RWPE1 (cell line): ENCODE measurements at places on chromosomes 6 and 20.

GRCh38 chr6:138520463-138520862, 21.2 kb upstream of the NHSL1 start:
- peak; percentile 13 for DNase-seq

- peak; percentile 89 for DNase-seq
Measured at GRCh38 chr6:72787391-72788031, 165.6 kb downstream of the KCNQ5 start.

- no peak for DNase-seq
Measured at GRCh38 chr6:163985710-163986109, 571.2 kb downstream of the QKI start.

GRCh38 chr6:83055366-83055964, 10.2 kb downstream of the UBE3D start:
- DNase-seq, result peak; percentile 80

- DNase-seq, result peak; percentile 77
Measured at GRCh38 chr6:159594750-159595117, 98.3 kb downstream of the SOD2 start.

- DNase-seq, result no peak
Measured at GRCh38 chr20:51535674-51536073, 6.8 kb downstream of the NFATC2 start.

- no peak for DNase-seq
Measured at GRCh38 chr6:148907573-148907972, 160.7 kb downstream of the UST start.

DNA sequence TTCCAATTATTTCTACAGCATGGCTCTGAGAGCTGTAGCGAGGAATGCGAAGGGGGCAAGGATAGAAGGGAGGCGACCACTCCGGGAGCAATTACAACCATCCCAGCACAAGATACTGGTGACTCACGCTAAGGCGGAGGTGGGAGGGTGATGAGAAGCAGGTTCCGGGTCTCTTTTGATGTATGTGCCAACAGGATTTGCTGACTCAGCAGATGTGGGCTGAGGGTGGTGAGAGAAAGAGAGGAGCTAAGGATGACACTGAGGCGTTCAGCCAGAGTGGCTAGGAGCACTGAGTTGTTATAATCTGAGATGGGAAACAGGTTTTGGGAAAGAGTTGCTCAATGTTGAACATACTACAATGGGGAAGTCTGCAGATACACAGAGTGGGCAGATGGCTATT, 9.3 kb upstream of the TXNDC5 start:
- DNase-seq, result peak; percentile 86

GRCh38 chr6:98840996-98841513, 6.7 kb downstream of the POU3F2 start:
- DNase-seq, result no peak

DNA sequence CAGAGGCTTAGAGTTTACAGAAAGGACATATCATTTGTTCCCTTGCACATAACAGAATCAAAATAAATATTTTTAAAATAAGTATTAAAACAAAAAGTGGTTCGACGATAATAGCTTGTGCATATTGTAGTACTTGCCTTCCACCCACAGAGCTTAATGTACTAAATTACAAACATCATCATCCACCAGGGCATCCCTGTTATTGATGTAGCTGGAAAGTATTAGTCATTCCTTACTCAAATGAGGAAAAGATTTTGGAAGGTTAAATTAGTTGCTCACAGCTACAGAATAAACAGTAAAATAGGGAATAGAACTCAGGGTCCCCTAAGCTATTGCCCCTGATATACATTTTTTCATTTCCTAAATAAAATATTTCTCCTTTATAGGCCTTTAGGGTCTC, 150.3 kb downstream of the PTPRK start:
- DNase-seq, result peak; percentile 11

DNA sequence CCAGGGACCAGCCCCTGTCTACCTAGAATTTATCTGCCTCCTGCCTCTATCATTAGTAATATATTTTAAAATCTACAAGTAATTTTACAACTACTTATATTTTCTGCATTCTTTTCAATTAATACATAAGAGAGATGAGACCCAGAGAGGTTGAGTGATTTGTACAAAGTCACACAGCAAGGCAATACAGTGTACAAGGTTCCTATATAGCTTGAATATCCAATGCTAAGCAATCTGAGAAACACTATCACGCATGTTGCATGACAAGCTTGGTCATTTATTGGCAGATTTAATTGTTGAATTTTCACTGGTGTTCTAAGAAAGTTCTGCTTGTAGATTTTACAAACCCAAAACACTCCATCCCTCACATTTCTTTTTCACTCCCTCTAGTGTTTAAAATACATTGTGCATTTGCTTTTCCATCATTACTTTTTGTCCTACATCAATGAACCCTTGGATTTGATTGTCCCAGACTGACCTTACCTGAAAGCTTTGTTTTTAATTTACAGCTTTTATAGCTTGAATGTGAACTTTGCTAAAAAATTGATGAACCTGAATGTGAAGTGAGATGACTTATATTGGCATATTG, 520.9 kb upstream of the CITED2 start:
- DNase-seq, result no peak

DNA sequence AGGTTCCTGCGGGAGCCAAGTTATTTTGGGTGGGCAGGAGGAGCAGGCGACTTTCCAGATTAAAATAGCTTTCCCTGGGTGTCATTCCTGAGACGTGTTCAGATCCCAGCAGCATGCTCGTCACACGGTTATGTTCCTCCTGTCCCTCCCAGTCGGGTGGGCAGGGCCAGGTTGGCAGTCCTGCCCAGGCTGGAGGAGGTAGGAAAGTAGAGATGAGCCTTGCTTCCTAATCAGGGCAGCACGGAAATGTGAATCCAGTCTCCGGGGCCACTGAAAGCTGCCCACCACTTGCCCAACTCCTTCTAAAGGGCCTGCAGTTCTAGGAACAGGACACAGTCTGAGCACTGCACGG, 137.0 kb downstream of the MRPL14 start:
- DNase-seq, result no peak

DNA sequence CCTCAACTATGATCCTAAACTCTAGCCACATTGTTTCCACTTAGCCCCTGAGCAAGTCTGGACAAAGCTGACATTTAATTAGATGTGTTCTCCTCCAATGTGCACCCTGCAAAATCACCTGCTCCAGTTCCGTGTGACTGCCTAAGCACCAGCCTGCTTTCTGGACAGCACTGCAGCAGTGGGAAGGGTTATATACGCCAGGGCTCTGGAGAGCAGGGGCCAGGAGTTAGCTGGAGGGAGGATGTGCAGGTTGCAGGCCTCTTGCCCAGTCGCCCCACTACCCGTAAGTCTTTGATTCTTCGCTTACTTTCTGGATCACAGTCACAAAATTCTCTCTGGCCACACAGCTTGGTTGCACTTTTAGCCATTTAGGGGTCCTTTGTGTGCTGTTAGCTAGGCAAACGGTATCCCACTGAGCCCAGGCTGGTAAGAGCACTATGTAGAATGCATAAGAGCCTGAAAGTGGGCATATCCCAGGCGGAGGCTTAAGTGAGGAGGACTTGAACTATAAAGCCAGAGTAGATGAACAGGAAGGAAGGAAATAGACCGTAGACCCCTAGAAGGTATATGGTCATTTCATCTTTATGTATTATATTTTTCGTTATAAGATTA, 10.7 kb upstream of the PLEKHG1 start:
- DNase-seq, result no peak

DNA sequence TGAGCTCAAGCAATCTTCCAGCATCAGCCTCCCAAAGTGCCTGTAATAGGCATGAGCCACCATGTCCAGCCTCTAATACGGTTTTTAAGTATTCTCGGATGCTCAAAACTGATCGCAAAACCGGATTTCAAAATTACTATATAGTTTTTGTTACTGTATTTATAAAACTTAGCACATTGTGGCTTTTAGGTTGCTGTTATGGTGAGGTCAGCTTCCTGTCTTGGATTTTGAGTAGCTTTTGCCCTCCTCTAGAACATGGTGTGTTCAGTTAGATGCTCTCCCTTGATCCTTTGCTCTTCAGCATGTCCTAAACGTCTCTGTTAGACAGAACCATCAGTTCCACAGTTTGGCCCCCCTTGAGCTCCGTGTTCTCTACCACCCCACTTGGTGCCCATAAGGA, 96.2 kb downstream of the RPP40 start:
- no peak for DNase-seq

GRCh38 chr6:162572240-162572639, 155.3 kb downstream of the PRKN start:
- DNase-seq, result no peak

GRCh38 chr6:80209430-80209829, 103.0 kb downstream of the BCKDHB start:
- DNase-seq, result no peak

DNA sequence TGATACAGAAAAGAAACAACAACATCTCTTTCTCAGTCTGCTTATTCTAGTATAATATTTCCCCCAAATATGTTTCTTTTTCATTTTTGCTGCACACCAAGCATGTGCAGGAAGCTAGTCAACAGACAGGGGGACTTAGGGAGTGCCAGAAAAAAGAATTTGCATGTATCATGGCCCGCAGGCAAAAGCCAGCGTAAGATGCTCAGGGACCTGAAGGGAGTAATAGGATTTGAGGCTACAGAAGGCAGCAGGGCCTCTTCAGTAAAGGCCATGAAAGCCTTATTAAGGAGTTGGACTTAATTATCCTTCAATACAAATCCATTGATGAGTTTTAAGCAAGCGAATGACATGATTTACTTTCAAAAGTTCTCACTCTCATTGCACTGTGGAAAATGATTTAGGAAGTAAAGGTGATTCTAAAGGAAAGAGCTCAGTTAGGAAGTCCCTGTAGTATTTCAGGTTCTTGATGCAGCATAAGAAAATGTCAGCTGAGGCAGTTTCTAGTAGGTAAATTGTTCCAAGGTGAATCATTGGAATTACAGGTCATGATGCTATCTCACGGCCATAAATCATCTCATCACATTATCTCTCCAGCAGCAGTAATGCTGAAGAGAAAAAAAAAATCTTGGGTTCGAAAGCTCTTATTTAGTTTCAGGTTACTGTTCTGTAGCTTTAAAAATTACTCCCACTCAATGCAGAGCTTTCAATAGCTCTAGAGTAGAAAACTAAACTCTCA, 94.8 kb downstream of the PTCHD4 start:
- DNase-seq, result peak; percentile 12

GRCh38 chr6:163533443-163533842, 118.9 kb downstream of the QKI start:
- peak; percentile 66 for DNase-seq

GRCh38 chr6:19320111-19320581, 517.0 kb upstream of the ID4 start:
- DNase-seq, result no peak

GRCh38 chr20:49397525-49397924, 84.9 kb downstream of the KCNB1 start:
- DNase-seq, result peak; percentile 87

GRCh38 chr6:32954986-32955802, 2.3 kb upstream of the HLA-DMA start:
- no peak for DNase-seq

DNA sequence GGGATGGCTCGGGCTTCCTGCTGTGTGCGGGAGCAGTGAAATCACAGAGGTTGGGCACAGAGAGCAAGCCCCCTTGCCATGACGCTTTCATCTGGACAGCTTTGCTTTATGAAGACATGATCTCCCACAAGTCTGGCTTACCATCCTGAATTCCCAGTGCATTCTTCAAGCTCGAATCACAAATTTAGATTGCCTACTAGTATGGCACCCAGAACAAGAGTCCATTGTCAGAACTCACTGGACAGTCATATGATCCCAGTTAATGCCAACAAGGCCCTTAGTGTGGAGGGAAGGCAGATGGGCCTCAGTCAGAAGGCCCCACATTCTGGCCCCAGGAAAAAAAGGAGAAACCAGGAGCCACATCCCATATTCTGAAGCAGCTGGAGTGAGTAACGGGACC, 147.3 kb upstream of the FOXQ1 start:
- no peak for DNase-seq

DNA sequence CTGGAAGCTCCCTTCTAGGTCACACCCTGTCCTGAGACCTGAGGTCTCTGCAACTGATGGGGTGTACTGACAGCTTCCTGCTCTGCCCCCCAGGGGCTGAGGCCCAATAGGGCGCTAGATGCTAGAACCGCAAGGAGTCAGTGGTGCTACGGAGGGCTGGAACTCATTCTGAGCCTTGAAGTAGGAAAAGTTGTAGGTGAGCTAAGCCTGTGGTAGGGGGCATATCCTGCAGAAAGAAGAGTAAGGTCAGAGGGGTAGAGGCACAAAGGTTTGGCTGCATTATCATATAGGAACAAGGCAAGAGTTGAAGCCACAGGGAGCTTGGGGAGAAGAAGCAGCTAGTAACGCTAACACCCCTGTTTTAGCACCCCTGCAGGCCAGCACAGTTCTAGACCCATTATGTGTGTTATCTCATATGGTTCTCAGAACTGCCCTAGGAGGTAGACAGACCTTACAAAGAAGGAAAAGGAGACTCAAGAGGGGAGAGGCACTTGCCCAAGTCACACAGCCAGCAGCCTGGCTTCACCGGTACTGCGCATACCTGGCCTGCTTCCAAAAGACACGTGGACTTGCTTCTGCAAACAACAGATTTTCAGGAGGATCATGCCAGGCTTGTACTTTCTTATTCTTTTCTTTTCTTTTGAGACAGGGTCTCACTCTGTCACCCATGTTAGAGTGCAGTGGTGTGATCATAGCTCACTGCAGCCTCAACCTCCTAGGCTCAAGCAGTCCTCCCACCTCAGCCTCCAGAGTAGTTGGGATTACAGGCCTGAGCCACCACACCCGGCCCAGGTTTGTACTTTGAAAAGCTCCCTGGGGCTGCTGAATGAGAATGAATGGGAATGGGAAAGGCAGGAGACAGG, 156.1 kb downstream of the MRPL14 start:
- DNase-seq, result no peak

GRCh38 chr6:75751443-75751842, 2.4 kb downstream of the MYO6 start:
- no peak for DNase-seq

GRCh38 chr6:15132854-15133670, 112.8 kb upstream of the JARID2 start:
- DNase-seq, result peak; percentile 97

DNA sequence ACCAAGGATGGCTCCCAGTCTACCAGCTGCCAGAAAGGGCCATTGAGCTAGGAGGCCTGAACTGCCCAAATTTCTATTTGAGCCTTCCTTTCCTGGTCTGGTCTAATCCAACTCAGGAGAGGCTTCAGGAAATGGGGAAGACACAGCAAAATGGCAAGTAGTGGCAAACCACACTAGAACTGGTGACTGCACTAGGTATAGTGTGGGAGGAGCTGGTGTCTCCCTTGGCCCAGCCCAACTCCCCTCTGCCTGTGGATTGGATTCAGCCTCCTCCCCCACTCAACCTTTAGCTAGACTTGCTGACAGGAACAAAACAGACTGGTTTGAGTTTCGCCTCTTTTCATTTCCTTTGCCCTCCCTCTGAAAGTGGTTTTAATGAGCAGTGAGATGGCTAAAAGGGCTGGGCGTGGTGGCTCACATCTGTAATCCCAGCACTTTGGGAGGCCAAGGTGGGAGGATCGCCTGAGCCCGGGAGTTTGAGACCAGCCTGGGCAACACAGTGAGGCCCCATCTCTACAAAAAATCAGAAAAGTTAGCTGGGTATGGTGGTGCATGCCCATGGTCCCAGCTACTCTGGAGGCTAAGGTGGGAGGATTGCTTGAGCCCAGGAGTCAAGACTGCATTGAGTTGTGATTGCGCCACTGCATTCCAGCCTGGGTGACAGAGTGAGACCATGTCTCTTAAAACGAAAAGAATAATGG, 17.5 kb downstream of the MRPS18A start:
- DNase-seq, result no peak

GRCh38 chr6:141667580-141668309, 465.0 kb upstream of the GJE1 start:
- peak; percentile 30 for DNase-seq

- DNase-seq, result no peak
Measured at GRCh38 chr6:5107341-5107740, 22.2 kb downstream of the PPP1R3G start.
